ENCODE measurements at places on chromosomes 5 and 9. TPM values are rescaled to one million over a fixed set of nuclear protein-coding genes. Genes with fewer than 3 reads are reported as not detected.

DNA sequence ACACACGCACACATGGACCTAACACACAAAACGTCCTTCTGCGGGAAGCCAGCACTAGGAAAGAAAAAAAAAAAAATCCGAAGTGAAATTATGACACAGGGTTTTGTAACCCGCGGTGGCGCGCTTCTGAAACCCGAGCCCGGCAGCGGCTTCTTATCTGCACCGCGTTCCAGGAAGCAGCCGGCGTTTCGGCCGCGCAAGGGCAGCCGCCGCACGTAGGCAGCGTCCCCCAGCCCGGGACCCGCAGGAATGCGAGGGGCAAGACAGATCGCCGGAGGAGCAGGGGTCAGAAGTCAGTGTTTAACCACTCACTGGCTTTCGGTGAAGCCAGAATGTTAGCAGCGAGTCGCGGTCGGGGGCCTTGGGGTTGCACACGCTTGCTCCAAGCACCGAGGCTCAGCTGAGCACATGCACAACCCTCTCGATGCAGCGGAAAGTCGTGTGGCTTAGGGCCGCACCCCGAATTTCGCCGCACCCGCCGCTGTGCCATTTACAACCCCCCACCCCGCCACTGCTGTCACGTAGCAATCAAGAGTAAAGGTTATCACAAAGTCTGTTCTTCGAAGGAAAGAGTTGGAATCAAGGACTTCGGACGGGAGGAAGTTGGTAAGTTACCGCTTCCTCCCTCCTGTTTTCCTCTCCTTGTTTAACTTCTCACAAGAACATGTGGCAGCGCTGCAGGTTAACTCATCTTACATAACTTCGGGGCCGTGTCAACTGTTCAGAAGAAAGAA, 167.9 kb downstream of the AUH start:
- no peaks in the 10 kb centered on the region for H3K36me3 ChIP-seq
- H3K4me3 ChIP-seq, result peak overlapping the region; percentile 44
- peak overlapping the region; percentile 99 for H3K27ac ChIP-seq
- DNase-seq, result peak; percentile 98
- H3K27me3 ChIP-seq, result no peaks in the 10 kb centered on the region
- H3K4me1 ChIP-seq, result peaks cover 25% of the 10 kb centered on the region

DNA sequence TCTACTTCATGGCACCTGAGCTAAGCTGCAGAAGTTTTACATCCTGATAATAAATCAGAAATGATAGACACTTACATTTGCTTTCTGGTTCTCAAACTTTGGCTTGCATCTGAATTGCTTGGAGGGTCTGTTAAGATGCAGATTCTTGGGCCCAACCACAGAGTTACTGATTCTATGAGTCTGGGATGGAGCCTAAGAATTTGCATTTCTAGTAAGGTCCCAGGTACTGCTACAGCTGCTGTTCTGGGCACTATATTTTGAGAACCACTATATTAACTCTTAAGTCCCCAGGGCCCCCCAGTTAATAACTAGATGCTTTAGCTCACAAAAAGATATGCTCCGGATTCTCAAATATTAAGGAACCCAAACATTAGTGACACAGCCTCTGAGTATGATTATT, 69.8 kb upstream of the DAB2 start:
- no peak for DNase-seq
- peaks cover 3% of the 10 kb centered on the region for H3K4me1 ChIP-seq
- no peak overlapping the region for H3K27ac ChIP-seq
- H3K27me3 ChIP-seq, result no peaks in the 10 kb centered on the region
- H3K4me3 ChIP-seq, result no peak overlapping the region

- DNase-seq, result no peak
- H3K4me1 ChIP-seq, result peaks cover 4% of the 10 kb centered on the region
- peaks cover 4% of the 10 kb centered on the region for H3K36me3 ChIP-seq
- no peak overlapping the region for H3K27ac ChIP-seq
Observed at GRCh38 chr9:136088481-136088938, 6.6 kb downstream of the NACC2 start.

SLC34A3 gene
- total RNA-seq, result not detected

DNA sequence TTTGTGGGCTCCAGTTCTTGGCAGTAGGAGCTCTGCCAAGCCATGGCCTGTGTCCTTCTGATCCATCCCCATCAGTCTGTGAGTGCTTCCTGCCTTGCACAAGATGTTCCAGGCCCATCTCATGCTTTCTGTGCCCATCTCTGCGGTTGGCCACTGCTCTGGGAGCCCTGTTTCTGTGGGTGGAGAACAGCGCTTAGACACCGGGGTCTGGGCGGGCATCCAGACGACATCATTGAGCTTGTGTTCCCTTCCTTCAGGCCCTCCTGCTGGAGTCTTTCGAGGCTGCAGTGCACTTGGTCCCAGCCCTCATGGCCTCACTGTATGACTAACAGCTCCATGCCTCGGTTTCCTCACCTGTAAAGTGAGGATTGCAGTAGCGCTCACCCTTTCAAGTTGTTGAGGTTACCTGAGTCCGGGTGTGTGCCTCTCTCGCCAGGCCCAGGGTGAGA, 14.9 kb upstream of the CARD19 start:
- H3K36me3 ChIP-seq, result no peaks in the 10 kb centered on the region
- peak overlapping the region; percentile 57 for H3K27ac ChIP-seq
- H3K4me3 ChIP-seq, result no peak overlapping the region
- peaks cover 3% of the 10 kb centered on the region for H3K4me1 ChIP-seq
- DNase-seq, result peak; percentile 26
- H3K27me3 ChIP-seq, result no peaks in the 10 kb centered on the region

PHYHD1 gene
- 20.0 TPM for total RNA-seq

ADAMTS2 gene
- total RNA-seq, result 27.0 TPM

IPO11 gene
- total RNA-seq, result 28.2 TPM

PCDHAC1 gene
- 0.51 TPM for total RNA-seq
